Activated T-helper 1 cell treated with anti-CD3 and anti-CD28 coated beads, Interleukin-12 subunit alpha, Interleukin-12 subunit beta, Interleukin-2, Interleukin-4 antibody, amounts not matched to agents 30 ng/mL and 10 ng/mL and 1 ng/mL, durations not matched to agents 14 hours and 24 hours and 36 hours (primary cell): ENCODE measurements at places on chromosomes 7 and 10. TPM values are rescaled to one million over a fixed set of nuclear protein-coding genes. Genes with fewer than 3 reads are reported as not detected.

Gene LIPF
- not detected in 2 replicates for total RNA-seq

Gene NKX1-2
- not detected in 2 replicates for total RNA-seq

Gene LIPM
- total RNA-seq, result not detected in 2 replicates

Gene ATRNL1
- total RNA-seq, result not detected in 2 replicates

Gene CUBN
- total RNA-seq, result 0.05 and 0.21 TPM in 2 replicates

Gene C1GALT1
- total RNA-seq, result 35.8 and 41.4 TPM in 2 replicates

Gene ADIRF
- not detected in 2 replicates for total RNA-seq

- H3K27ac ChIP-seq, result no peak overlapping the region
- no peaks in the 10 kb centered on the region for H3K4me1 ChIP-seq
- peaks cover 4% of the 10 kb centered on the region for H3K27me3 ChIP-seq
- DNase-seq, result no peak
- no peak overlapping the region for H3K4me3 ChIP-seq
- H3K36me3 ChIP-seq, result no peaks in the 10 kb centered on the region
These were observed 19.6 kb upstream of the RET start for GRCh38 chr10:43057231-43057711.

GRCh38 chr7:158558816-158559215 is 28.8 kb downstream of the PTPRN2 start:
- H3K27me3 ChIP-seq, result no peaks in the 10 kb centered on the region
- H3K27ac ChIP-seq, result no peak overlapping the region
- H3K36me3 ChIP-seq, result no peaks in the 10 kb centered on the region
- DNase-seq, result no peak

- no peak overlapping the region for H3K27ac ChIP-seq
- peaks cover 2% of the 10 kb centered on the region for H3K27me3 ChIP-seq
- no peaks in the 10 kb centered on the region for H3K36me3 ChIP-seq
- no peak overlapping the region for H3K4me3 ChIP-seq
- no peak for DNase-seq
These were observed 103.4 kb upstream of the ELMO1 start for GRCh38 chr7:37552030-37552429.

GRCh38 chr10:17637869-17638268 is 6.1 kb upstream of the STAM start:
- no peak for DNase-seq
- H3K27me3 ChIP-seq, result peaks cover 22% of the 10 kb centered on the region
- no peak overlapping the region for H3K27ac ChIP-seq
- no peak overlapping the region for H3K4me3 ChIP-seq
- peaks cover 4% of the 10 kb centered on the region for H3K36me3 ChIP-seq
- H3K4me1 ChIP-seq, result peaks cover 10% of the 10 kb centered on the region

- H3K27ac ChIP-seq, result no peak overlapping the region
- no peak overlapping the region for H3K4me3 ChIP-seq
- no peaks in the 10 kb centered on the region for H3K36me3 ChIP-seq
- H3K27me3 ChIP-seq, result no peaks in the 10 kb centered on the region
- H3K4me1 ChIP-seq, result peaks cover 17% of the 10 kb centered on the region
These were observed 182.7 kb downstream of the ELFN1 start for GRCh38 chr7:1852517-1853430.

DNA sequence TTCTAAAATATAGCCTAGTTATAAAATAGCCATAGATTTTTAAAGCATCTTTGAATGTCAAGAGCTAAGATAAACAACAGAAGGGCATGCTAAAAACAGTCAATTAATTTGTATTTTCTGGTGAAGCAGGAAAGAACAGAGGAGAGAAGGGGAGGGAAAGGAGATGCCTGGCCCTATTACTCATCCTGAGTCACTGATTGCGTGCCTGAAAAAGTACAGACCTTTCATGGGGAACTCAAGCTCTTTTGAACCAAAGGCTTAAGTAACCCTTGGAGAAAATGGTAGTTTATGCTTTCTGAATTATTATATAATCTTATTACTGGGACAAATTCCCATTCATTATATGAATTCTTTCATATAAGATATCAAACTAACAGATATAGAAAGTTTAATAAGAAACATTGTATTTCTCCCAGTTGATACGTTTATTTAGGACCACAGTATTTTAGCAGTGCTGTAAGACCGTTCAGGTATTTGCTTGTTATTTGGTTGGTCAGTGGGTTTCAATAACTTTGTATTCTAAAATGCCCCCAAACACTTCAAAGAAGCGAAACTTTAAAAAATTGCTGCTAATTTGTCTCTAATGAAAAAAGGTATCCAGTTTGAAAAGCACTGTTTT is 151.3 kb downstream of the HGF start:
- no peak for DNase-seq
- H3K36me3 ChIP-seq, result no peaks in the 10 kb centered on the region

GRCh38 chr10:3330663-3331062 is 158.1 kb upstream of the PITRM1 start:
- no peak overlapping the region for H3K4me3 ChIP-seq
- H3K27me3 ChIP-seq, result no peaks in the 10 kb centered on the region
- DNase-seq, result no peak
- H3K27ac ChIP-seq, result no peak overlapping the region
- no peaks in the 10 kb centered on the region for H3K36me3 ChIP-seq
- H3K4me1 ChIP-seq, result no peaks in the 10 kb centered on the region

- no peaks in the 10 kb centered on the region for H3K4me1 ChIP-seq
- H3K4me3 ChIP-seq, result no peak overlapping the region
- H3K27ac ChIP-seq, result no peak overlapping the region
- H3K27me3 ChIP-seq, result peaks cover 6% of the 10 kb centered on the region
- no peak for DNase-seq
These were observed 154.8 kb downstream of the CCDC3 start for GRCh38 chr10:12846718-12847117.

- no peak overlapping the region for H3K4me3 ChIP-seq
- H3K27ac ChIP-seq, result no peak overlapping the region
- no peaks in the 10 kb centered on the region for H3K36me3 ChIP-seq
- peaks cover 36% of the 10 kb centered on the region for H3K4me1 ChIP-seq
These were observed 2.8 kb upstream of the DEPP1 start for GRCh38 chr10:44981172-44982113.

GRCh38 chr10:43204042-43204942 is 62.6 kb downstream of the RASGEF1A start:
- no peaks in the 10 kb centered on the region for H3K4me1 ChIP-seq
- DNase-seq, result no peak
- no peaks in the 10 kb centered on the region for H3K27me3 ChIP-seq
- peak overlapping the region; percentile 12 for H3K27ac ChIP-seq

- H3K4me1 ChIP-seq, result no peaks in the 10 kb centered on the region
- H3K4me3 ChIP-seq, result no peak overlapping the region
- no peak overlapping the region for H3K27ac ChIP-seq
These were observed 19.7 kb downstream of the MET start for GRCh38 chr7:116691664-116692063.
